ENCODE measurements at places on chromosomes 3 and 15. TPM values are rescaled to one million over a fixed set of nuclear protein-coding genes. Genes with fewer than 3 reads are reported as not detected.

GRCh38 chr3:12060139-12060845 is 56.1 kb downstream of the SYN2 start:
- H3K4me3 ChIP-seq = no peak overlapping the region
- peaks cover 14% of the 10 kb centered on the region for H3K27me3 ChIP-seq
- H3K4me1 ChIP-seq = no peaks in the 10 kb centered on the region
- no peak overlapping the region for H3K27ac ChIP-seq
- no peak for DNase-seq

DNA sequence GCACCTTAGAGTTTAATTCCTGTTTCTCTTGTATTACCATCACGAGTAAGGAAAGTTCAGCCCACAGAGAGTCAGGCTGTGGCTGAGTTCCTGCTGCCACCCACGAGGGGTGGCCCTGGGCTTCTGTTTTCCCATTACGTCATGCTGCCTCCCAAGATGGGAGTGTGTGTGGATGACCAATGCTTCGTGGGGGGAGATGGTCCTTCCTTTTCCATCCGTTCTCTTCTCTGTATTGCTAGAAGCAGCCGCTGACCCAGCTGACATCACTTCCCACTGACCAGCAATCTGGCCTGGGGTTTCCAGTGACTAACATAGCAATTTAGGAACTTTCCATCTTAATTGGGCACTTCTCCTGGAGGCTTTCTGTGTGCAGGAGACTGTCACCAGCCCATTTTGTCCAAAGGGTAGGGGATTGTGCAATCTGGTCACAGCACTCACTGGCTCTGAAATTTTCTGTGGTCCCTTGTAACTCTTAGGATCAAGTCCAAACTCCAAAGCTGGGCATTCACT is 9.3 kb downstream of the IRAK2 start:
- H3K4me1 ChIP-seq = no peaks in the 10 kb centered on the region
- peaks cover 22% of the 10 kb centered on the region for H3K36me3 ChIP-seq
- peak overlapping the region; percentile 63 for H3K27ac ChIP-seq
- no peak overlapping the region for H3K4me3 ChIP-seq
- no peaks in the 10 kb centered on the region for H3K27me3 ChIP-seq

- no peaks in the 10 kb centered on the region for H3K27me3 ChIP-seq
- no peak for DNase-seq
- no peaks in the 10 kb centered on the region for H3K4me1 ChIP-seq
- H3K36me3 ChIP-seq = no peaks in the 10 kb centered on the region
- no peak overlapping the region for H3K4me3 ChIP-seq
Measured at GRCh38 chr15:100463515-100463914, 65.2 kb downstream of the CERS3 start.

DNA sequence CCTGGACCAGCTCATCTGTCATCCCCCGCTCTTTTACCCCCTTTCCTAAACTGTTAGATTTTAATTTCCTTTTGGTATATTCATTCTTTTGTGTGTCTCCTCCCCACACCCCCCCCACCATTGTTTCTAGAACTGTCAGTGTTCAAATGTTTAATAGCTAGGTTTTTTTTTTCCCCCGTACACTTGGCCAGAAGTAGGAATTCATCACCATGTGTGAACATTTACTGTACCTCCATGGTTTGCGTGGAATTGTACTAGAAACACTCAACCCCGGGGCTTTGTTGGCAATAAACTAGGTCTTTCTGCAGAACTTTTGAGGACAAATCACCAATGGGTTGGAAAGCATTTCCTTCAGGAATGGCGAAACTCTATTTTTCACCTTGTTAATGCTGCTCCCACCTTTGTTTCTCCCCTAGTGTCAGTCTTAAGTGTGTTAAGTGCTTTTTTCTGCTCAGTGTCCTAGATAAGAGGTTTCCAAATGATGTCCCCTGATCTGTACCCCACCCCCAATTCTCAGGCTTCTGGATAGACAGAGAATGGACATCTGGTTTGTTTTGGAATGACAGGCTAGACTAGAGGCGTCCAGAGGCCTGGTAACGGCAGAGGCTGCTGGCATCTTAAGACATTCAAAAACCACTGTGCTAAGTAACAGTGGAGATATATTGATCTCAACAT is 76.8 kb downstream of the SMAD3 start:
- no peak for DNase-seq
- H3K27me3 ChIP-seq = no peaks in the 10 kb centered on the region
- no peak overlapping the region for H3K4me3 ChIP-seq
- H3K4me1 ChIP-seq = peaks cover 51% of the 10 kb centered on the region

- H3K4me1 ChIP-seq = no peaks in the 10 kb centered on the region
- no peak overlapping the region for H3K4me3 ChIP-seq
- H3K27ac ChIP-seq = no peak overlapping the region
Measured at GRCh38 chr3:189570916-189571315, 60.3 kb upstream of the TP63 start.

- no peak for DNase-seq
- no peak overlapping the region for H3K4me3 ChIP-seq
- H3K36me3 ChIP-seq = no peaks in the 10 kb centered on the region
- no peaks in the 10 kb centered on the region for H3K4me1 ChIP-seq
Measured at GRCh38 chr3:43046583-43046982, 59.3 kb downstream of the POMGNT2 start.

DNA sequence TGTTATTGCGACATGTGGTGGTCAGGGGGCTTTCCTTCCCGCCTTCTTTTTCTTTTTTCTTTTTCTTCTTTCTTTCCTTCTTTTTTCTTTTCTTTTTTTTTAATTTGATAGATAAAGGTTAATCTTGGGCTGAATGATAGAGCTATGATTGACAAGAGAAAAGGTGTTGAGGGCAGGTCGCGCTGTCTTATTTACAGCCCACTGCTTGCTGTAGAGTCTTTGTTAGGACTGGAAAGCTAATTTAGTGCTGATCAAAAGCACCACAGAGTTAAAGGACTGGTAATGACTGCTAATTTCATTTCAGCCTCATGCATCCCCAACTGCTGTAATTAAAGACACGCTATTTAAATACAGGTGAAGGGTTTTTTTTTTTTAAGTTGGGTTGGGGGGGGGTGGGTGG is 10.6 kb upstream of the SOX2 start:
- no peak for DNase-seq
- H3K4me1 ChIP-seq = peaks cover 17% of the 10 kb centered on the region
- H3K27me3 ChIP-seq = peaks cover 100% of the 10 kb centered on the region
- H3K4me3 ChIP-seq = no peak overlapping the region
- H3K27ac ChIP-seq = no peak overlapping the region

GRCh38 chr15:65821070-65821469 is 29.0 kb upstream of the DENND4A start:
- DNase-seq = no peak
- H3K4me1 ChIP-seq = no peaks in the 10 kb centered on the region
- H3K27me3 ChIP-seq = no peaks in the 10 kb centered on the region

GRCh38 chr3:45123581-45124269 is 22.5 kb downstream of the CDCP1 start:
- no peak overlapping the region for H3K27ac ChIP-seq
- no peak for DNase-seq
- H3K36me3 ChIP-seq = no peaks in the 10 kb centered on the region

The TRAK1 gene
- 40.9 TPM for total RNA-seq

The CAV3 gene
- total RNA-seq = 0.37 TPM

The TEX9 gene
- 6.3 TPM for total RNA-seq

The CELSR3 gene
- total RNA-seq = 1.2 TPM

The GASK1A gene
- total RNA-seq = 12.3 TPM

The SUCNR1 gene
- total RNA-seq = 4.8 TPM

The B3GALNT1 gene
- total RNA-seq = 21.8 TPM
